Activated CD8-positive, alpha-beta memory T cell treated with anti-CD3 and anti-CD28 coated beads for 48 hours (primary cell): ENCODE measurements at places on chromosomes 12 and 14.
A peak's percentile ranks its signal among the peaks of the same experiment; 100 is the strongest.

DNA sequence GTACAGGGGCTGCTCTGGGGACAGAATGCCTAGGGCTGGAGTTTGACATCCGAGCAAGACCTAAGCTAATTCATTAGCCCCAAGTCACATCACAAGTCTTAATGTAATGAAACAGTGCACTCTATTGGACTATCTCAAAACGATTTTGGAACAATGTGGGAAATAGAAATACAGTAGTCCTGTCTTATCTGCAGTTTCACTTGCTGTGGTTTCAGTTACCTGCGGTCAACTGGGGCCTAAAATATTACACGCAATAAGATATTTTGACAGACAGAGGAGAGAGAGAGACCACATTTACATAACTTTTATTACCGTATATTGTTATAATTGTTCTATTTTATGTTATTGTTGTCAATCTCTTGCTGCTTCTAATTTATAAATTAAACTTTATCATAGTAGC, 21.1 kb downstream of the MOAP1 start:
- DNase-seq = no peak

GRCh38 chr12:106115440-106115839, 23.3 kb downstream of the NUAK1 start:
- no peak for DNase-seq

DNA sequence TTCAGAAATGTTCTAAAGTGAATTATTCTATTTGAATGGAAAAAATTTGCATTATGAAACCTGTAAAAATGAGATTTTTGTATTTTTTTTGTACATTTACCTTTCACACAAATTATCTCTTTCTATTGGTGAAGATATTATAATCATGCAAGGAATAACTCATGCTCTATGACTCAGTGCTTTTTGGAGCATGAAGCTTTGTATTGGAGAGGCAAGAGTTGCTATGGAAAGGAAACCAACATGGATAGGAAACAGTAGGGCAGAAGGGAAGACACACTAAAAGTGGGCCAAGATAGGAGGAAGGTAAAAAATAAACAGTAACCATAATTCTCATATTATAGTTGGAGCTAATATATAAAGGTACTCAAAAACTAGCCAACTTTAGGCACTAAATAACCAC, 79.0 kb downstream of the PLCZ1 start:
- DNase-seq = no peak

GRCh38 chr12:74685385-74685784, 147.8 kb downstream of the ATXN7L3B start:
- DNase-seq = no peak

- no peak for DNase-seq
Measured at GRCh38 chr14:20415782-20416206, 2.5 kb upstream of the TEP1 start.

- peak; percentile 48 for DNase-seq
Measured at GRCh38 chr14:50875359-50876070, 3.7 kb downstream of the ABHD12B start.

- DNase-seq = no peak
Measured at GRCh38 chr14:26199590-26200370, 398.1 kb downstream of the NOVA1 start.

DNA sequence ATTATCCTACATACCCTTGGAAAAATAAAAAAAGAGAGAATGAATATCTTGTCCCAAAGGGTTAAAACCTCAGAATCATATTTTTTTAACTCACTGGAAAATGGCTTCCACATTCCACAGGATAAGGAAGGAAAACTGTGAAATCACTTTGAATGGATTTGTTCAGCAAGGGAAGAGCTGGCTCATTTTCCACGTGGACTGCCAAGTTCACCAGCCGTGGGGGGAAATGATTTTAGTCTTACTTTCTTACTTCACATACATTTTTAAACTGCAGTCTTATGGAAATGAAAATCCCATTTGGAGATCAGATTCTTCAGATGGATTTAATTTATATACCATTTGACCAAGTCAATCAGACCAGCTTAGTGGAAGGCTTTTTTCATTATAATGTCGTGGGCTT, 29.9 kb upstream of the AEBP2 start:
- no peak for DNase-seq

DNA sequence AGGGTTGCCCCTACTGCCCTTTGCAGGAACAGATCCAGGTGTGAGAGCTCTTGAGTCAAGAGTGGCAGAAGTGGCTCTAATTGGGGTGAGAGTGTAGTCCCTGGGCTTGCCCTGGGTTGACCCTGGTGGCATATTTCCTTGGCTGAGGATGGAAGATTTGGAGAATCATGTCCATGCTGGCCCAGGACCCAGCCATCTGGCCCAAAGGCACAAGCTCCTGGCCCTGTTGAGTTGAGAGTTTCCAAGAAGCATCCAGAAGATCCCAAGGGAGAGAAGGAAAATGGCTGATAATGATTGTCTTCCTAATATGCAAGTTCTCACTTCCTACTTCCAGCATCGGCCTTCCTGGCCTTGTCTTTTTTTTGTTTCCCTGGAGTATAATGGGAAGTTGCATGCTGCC, 55.5 kb upstream of the SRSF5 start:
- no peak for DNase-seq
